Posterior cingulate gyrus (tissue), 11 donors: ENCODE measurements at places on chromosomes 6 and 20.

DNA sequence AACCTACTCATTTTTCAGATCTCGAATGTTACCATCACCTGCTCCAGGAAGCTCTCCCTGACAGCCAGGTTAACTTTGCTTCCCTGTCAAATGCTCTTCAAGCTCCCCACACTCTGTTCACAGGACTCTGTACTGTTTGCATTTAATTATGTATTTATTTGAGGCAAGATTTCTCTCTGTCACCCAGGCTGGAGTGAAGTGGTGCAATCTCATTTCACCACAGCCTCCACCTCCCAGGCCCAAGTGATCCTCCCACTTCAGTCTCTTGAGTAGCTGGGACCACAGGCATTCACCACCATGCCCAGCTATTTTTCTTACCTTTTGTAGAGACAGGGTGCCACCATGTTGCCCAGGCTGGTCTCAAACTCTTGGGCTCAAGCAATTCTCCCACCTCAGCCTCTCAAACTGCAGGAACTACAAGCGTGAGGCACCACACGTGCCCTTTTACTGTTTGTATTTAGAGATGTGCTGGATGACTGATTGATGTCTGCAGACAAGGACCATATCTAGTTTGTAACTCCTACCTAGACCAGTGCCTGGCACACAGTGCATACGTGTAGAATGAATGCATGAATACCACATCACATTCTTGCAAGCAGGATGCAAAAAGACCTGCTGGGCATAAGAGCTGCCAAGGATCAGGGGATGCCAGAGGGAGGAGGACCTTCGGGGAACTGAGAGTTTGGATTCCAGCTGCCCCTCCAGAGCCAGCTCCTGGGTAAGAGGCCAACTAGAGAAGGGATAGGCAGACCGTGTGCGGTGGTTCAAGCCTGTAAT, 15.6 kb upstream of the CBFA2T2 start:
- DNase-seq = no peak

DNA sequence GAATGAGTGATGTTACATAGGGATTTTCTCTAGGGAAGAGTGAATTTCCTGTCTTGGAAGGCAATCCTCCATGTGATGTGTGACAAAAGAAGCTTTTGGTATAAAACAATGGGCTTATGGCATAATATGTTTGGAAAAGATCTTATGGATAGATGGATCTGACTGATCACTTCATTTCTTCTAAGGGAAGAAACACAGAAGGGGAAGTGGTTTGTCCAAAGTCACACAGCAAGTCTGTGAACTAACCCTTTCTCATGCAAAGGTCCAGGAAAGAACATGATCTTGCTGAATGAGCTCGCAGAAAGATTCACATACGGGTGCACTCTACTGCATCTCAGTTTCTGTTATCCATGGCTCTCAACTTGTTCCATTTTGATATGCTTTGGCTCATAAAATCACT, 575.9 kb upstream of the JAG1 start:
- DNase-seq = no peak

- DNase-seq = no peak
Measured at GRCh38 chr6:88877893-88878292, 85.5 kb downstream of the RNGTT start.

- no peak for DNase-seq
Measured at GRCh38 chr6:72348926-72349325, 272.9 kb upstream of the KCNQ5 start.

- DNase-seq = no peak
Measured at GRCh38 chr20:9916761-9917160, 77.9 kb upstream of the PAK5 start.

- DNase-seq = no peak
Measured at GRCh38 chr6:152750694-152751093, at the start of gene VIP. Gene VIP, plus strand, starts transcription at chr6:152750797. Its CDS starts 1,381 bp downstream, at chr6:152752178.

DNA sequence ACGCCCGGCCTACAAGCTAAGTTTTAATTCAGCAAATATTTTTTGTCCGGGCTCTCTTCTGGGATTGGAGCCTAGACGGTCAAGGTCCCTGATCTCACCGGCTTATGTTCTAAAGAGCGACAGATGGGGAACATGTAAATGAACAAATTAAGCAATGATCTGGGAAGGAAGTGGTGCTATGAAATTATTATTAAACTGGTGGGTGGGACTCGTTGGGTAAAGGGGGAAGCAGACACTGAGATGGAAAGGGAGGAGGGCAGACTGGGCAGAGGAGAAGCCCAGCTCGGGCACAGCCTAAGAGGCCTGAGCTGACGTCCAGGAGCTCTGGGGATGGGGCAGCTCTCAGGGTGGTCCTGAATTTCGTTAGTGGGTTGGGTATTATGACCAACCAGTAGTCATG, 81.8 kb upstream of the AGPAT4 start:
- DNase-seq = no peak

GRCh38 chr20:58709013-58709702, 16.6 kb downstream of the NPEPL1 start:
- peak; percentile 6 for DNase-seq

DNA sequence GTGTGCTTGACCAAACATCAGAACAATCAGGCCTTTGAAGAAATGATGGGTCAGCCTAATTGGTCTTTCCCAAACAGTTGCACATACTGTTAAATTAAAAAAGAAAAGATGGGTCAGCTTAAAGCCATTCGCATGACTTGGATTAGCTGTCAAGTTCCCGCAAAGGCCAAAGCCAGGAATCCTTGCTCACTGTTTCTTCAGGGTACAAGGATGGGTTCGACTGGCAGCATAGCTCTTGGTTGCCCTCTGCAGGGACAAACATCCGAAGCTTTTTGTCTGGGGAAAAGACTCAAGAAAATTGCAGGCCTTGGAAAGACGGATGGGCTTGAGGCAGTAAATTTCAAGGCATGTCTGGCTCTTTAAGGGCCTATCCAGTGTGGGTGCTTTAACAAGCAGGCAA, 168.0 kb downstream of the HDGFL1 start:
- DNase-seq = peak; percentile 10

GRCh38 chr6:78831492-78831891, 35.9 kb upstream of the IRAK1BP1 start:
- DNase-seq = no peak

DNA sequence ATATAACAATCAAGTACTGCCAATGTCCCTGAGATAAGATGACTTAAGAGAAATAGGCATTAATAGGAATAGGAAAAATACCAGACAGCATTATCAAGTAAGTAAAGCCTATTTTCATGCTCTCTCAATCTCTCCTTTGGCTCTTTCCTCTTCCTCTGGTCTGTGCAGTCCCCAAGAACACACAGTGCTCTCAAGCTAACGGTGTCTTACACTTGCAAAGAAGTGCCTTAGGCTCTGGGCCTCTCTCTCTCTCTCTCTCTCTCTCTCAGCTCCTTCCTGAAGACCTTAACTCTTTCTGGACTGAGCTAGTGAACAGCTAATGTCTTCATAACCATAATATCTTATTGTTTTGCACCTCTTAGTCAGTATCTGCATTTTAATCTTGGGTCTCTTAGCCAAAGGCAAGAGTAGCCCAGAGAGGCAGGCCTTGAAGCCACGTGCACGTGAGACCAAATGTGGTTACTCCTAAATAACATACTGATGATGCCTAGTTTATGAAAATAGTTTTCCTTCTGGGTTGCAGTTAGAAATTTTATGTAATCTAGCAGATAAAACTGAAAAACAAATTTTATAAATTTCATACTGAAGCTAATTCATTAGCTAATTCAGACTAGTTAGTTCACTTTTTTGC, 70.8 kb downstream of the TPD52L1 start:
- DNase-seq = no peak

- no peak for DNase-seq
Measured at GRCh38 chr6:38713812-38714211, 1.3 kb upstream of the DNAH8 start.

- no peak for DNase-seq
Measured at GRCh38 chr20:62844182-62844581, 17.4 kb downstream of the TCFL5 start.

GRCh38 chr6:22239261-22239921, 57.4 kb downstream of the PRL start:
- DNase-seq = no peak

- DNase-seq = no peak
Measured at GRCh38 chr6:2116496-2116895, 128.9 kb downstream of the GMDS start.

GRCh38 chr20:53678990-53679596, 85.5 kb upstream of the ZNF217 start:
- DNase-seq = no peak

- no peak for DNase-seq
Measured at GRCh38 chr6:155366325-155366724, 52.0 kb upstream of the TFB1M start.

- no peak for DNase-seq
Measured at GRCh38 chr6:118649918-118650581, 1.3 kb downstream of the CEP85L start.

GRCh38 chr6:37137201-37138090, 32.5 kb upstream of the PIM1 start:
- DNase-seq = no peak

DNA sequence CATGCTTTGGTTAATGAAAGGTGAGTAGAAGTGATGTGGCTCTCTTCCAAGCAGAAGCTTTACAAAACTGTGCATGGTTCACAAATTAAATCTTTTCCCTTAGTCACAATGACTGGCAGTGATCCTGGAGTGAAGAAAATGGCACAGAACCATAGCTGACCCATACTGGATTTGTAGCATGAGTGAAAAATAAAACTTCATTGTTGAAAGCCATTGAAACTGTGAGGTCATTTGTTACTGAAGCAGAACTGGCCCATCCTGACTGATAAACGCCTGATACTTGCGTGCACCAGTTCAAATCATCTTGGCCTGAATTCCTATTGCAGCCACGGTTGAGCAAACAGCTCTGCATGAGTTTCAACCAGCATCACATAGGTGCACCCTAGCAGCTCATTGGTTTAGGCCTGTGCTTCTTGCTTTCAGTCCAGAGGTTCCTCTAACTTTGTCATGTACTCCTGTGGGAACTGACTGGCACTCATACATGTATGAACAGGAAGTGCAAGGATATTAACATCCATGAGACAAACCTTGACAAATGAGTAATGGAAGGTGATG, 40.5 kb downstream of the SAMD5 start:
- no peak for DNase-seq

GRCh38 chr20:5550733-5551529, 199.3 kb upstream of the SHLD1 start:
- DNase-seq = no peak

DNA sequence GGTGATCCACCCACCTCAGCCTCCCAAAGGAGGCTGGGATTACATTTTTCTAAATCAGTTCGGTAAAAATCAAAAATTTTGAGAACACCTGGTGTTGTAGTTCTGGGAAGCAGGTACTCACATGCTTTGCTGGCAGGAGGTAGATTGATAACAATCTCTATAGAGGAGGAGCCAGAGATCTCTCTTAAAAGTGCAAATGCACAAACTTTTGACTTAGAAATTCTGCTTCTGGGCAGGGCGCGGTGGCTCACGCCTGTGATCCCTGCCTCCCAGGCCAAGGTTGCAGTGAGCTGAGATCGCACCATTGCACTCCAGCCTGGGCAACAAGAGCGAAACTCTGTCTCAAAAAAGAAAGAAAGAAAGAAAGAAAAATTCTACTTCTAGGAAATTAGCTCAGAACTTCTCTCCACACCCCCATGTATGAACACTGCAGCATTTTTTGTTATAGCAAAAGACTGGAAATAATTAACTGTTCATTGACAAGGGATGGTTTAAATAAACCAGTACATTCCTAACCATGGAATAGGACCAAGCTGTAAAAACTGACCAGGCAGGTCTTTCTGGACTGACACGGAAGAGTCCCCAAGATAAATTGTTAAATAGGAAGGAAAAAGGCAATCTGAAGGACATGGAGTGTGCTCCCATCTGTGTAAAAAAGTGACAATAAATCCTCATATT, 14.4 kb upstream of the TRIB3 start:
- DNase-seq = peak; percentile 14

DNA sequence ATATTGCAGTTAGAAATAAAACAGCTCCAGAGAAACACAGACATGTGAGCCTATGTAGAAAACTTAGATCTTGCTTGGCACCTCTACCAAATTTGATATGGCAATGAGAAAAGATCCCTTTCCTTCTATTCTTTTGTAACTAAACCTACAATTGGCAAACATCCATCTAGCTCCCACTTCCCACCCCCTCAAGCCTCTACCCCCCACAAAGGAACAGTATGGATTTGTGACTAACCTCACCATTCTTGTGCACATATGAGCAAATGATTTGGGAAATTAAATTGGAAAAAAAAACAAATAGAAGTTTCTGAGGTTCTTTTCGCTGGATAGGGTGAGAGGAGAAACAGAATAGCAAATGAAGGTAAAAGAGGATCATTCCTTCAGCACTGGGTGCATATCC, 85.8 kb upstream of the TIAM2 start:
- no peak for DNase-seq

- DNase-seq = no peak
Measured at GRCh38 chr6:80605165-80605989, 498.9 kb downstream of the BCKDHB start.
